ENCODE measurements at places on chromosomes 5 and 9.
A peak's percentile ranks its signal among the peaks of the same experiment; 100 is the strongest.

DNA sequence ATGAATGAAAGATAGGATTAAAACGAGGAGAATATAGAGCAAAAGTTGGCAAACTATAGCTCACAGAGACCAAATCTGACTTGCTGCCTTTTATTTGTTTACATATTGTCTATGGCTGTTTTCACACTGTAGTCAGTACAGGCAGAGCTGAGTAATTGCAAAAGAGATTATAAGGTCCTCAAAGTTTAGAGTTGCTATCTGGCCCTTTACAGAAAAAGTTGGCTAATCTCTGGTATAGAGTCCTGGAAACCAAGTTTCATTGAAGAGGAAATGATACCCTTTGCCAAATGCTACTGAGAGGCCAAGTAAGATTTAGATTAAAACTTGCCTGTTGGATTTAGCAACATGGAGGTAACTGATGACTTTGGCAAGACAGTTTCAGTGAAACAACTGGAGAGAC, 36.0 kb downstream of the LYRM7 start:
- DNase-seq = no peak

DNA sequence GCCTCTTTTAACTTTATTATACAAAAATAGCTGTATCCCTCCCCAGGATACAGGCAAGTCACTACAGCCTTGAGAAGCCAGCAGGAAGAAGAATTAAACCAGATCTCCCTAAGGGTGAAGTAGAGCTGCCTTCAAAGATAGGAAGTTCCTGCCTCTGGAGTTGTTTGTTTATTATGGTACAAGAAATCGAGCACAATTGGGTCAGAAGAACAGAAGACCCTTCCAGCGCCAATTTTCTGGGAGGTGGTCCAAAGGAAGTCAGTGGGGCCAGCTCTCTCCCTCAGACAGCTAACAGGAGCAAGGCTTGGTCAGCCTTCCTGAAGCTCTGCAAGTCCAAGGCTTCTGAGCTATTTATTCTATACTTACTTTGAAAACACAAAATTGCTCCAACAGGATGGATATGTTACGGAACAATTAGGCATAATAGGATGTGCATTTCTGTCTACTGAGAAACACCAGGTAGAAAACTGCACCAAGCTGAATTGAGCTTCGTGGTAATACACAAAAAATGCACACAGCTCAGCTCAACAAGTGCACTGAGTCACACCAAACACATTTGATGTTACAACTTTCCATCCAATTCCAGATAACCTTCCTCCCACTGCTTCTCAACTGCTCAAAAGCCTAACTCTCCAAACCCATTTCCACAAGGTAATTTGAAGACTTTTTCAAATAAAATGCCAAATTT, 16.0 kb downstream of the SERINC5 start:
- DNase-seq = no peak

DNA sequence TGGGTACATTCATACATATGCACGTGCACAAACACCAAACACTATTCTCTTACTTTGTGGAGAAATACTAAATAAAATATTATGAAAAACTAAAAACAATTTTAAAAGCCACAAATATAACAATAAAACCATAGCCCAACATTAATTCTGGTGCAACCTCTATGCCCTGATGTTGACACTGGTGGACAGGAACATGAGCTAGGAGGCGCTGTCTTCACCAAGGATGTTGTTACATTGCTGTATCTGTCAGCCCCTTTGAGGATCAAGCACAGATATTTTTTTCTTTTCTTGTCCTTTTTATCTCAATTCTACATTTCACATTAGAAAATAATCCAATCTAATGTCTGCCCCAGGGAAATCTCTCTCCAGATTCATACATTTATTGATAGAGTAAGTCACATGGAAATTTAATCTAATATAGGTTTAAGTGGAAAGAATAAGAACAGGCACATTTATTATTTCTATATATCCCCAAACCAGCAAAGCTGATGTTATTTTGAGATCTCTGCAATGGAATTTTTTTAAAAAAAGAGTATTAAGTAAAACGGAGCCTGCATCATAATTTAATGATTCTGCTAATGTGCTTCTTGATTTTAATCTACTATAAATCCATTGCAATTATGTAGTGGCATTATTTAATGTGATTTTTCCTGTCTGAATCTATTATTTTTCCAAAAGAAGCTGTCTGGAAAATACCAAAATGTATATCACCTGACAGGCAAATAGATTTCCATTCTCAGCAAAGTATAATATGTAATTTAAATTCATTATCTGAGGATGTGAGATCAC, 716.5 kb downstream of the MTRR start:
- no peak for DNase-seq

DNA sequence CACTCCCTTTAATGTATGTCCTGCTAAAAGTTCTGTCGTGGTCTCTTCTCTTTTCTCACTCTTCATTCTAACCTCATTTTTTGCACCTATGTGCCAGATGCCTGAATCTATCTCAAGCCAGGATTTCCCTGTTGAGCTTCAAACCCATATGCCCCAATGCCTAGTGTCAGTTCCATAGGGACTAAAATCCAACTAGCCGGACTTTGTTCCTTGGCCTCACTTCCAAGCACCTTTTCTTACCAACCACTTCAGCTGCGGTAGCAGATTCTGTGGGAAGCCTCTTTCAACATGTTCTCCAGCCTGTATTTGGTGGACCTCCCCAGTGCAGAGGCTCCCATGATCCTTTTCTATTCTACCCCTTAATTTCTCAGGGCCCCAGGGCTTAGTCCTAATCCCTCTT, 17.5 kb downstream of the C9orf57 start:
- DNase-seq = no peak

DNA sequence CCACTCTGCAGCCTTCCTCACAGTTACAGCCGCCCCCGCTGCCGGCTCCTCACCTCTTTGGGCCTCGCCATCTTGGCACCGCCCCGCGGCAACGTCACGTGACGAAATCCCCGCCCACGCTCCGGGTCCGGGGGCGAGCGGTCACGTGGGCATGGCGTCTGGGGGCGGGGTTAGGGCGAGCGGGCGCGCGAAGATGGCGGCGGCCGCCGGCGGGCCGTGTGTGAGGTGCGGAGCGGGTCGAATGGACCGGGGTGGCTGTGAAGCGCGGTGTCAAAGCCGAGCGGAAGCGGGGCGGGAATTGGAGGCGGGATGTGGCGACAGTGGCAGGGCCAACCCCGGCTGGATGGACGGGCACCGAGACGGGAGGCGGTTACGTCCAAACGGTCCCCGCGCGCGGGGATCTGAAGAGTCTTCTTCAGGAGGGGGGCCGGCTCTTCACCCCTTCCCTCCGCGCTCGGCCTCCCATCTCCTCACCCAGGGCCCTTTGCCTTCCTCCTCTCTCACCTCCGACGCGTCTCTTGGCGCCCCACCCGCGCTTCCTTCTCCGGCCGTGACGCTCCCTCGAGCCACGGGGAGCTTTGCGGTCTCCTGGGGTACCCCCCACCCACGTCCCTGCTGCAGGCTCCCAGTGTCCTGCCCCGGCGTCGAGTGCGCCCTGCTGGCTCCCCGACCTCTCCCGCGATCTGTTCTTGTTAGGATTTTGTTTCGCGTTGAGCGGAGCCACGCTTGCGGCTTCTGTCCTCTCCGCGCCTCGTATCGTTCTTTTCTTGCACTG, at the start of the genes DOLK and NUP188:
TSS of gene DOLK (minus strand) at position 77 of the 775 bp plus-strand sequence. CDS start 300 bp downstream, outside the sequence.
TSS of gene NUP188 (plus strand) at position 173 of the 775 bp plus-strand sequence. CDS start at position 194, 21 bp downstream.
- DNase-seq = peak; percentile 99
